ENCODE measurements at places on chromosomes 2 and 18.

- no peak for DNase-seq
Measured at GRCh38 chr2:16175247-16175825, 235.0 kb downstream of the MYCN start.

GRCh38 chr2:203772456-203773165 is 66.2 kb downstream of the CD28 start:
- DNase-seq = no peak

GRCh38 chr2:143906850-143907249 is 613.1 kb downstream of the ZEB2 start:
- no peak for DNase-seq

DNA sequence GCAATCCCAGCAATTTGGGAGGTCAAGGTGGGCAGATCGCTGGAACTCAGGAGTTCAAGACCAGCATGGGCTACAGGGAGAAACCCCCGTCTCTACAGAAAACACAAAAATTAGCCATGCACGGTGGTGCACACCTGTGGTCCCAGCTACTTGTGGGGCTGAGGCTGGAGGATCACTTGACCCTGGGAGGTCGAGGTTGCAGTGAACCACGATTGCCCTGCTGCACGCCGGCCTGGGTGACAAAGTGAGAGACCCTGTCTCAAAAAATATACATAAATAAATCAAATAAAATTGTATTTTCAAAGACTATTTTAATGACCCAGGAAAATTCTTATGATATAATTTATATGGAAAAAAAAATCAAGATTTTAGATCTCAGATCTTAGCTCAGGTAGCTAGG is 191.5 kb downstream of the ZFP36L2 start:
- DNase-seq = no peak

GRCh38 chr2:1227274-1227900 is 185.9 kb upstream of the TPO start:
- no peak for DNase-seq

- DNase-seq = no peak
Measured at GRCh38 chr2:26852405-26853306, 4.7 kb downstream of the DPYSL5 start.

DNA sequence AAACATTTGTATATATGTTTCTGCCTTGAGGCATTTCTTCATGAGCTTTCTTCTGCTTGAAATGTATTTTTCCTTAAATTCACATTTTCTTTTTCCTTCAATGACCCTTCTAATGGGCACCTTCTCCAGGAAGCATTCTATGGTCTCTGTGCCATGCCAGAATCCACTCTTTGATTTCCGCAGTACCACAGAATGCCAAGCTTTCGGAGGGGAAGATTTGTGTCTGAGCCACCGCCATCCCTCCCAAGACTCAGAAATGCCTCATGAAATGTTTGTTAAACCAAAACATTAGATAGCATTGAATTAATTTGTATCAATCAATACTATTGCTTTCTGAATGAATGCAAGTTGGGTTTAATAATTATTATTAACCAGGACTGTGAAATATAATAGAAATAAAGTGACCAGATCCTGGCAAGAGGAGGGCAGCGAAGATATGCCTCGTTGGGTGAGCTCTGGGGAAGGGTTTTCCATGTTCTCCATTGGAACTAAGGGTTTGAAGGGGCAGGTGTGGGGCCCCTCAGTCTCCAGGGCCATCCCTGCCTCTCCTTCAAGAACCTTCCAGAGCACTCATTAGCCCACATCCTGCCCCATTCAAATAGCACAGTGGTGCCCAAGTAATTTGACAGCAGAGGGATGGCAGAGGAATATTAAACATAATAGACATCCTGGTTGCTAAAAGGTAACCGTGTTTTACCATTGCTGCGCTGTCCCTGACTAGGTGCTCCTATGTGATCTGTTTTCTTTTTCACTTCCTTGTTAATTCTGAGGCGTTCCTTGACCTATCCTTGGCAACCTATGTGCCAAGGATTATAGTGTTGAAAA is 189.6 kb downstream of the MYCN start:
- DNase-seq = no peak

GRCh38 chr2:57864926-57865325 is 181.7 kb upstream of the VRK2 start:
- no peak for DNase-seq

- no peak for DNase-seq
Measured at GRCh38 chr18:29083545-29083944, 906.6 kb upstream of the CDH2 start.

GRCh38 chr2:153417077-153417476 is 61.5 kb downstream of the RPRM start:
- DNase-seq = no peak

DNA sequence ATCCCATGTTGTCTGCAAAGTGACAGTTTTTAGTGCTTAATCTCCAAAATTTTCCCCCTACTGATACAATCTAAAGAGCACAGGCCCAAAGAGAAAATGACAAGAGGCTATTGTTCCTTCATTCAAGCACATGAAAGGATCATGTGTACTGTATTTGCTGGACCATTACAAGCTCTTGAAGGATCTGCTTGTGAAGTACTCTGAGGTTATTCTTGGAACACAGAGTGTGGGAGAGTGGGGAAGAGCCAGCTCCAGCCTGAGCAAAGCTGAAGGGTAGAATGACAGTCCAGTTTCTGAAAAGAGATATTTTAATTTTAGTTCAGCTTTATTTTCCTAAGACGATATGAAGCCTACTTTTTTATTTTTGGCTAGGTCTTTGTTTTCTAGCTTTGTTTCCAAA is 112.2 kb downstream of the GALNT3 start:
- no peak for DNase-seq

DNA sequence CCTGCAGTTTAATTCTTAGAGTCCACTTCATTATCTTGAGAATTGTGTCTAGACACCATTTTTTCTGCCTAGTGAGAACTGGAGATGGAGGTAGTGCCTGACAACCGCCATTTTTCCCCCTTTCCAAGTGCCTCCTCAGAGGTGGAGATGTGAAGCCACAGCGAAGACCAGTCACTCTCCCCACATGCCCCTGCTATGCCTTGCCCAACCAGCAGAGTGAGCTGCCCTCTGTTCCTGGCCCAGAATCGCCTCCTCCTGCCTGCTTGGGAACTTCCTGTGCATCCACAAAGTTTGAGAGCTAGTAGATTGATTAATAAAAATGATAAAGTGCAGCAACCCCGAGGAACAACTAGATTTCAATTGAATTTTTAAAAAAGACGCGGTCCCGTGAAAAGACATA is 123.3 kb downstream of the CLIP4 start:
- no peak for DNase-seq

DNA sequence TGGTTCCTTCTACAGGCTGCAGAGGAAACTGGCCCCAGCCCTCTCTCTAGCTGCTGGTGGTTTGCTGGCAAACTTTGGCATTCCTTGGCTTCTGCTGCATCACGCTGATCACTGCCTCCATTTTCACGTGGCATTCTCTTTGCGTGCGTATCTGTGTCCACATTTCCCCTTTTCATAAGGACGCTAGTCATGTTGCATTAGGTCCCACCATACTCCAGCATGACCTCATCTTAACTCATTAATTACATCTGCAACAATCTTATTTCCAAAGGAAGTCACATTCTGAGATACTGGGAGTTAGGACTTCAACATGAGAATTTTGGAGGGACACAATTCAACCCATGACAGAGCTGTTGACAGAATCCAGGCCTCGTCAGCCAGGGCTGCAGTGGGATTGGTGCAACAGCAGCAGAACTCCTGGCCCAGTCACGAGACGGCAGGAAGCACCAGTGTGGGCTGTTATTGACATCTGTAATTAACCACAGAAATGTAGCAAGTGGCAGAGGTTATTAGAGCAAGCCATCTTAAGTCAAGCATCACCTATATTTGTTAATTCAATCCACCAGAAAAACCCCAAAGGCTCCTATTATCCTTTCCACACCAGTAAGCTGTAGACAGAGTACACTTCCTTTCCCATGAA is 132.4 kb downstream of the TMEM163 start:
- no peak for DNase-seq
